ENCODE measurements at places on chromosomes 4 and X. TPM values are rescaled to one million over a fixed set of nuclear protein-coding genes. Genes with fewer than 3 reads are reported as not detected.

NPFFR2 gene
- total RNA-seq = not detected

HTRA3 gene
- 131 TPM for total RNA-seq

ARMCX4 gene
- 5.3 TPM for total RNA-seq

FGG gene
- not detected for total RNA-seq

OPN1MW gene
- not detected for total RNA-seq

SMC1A gene
- total RNA-seq = 36.9 TPM

HMGB3 gene
- 7.8 TPM for total RNA-seq

PNMA5 gene
- not detected for total RNA-seq

NUP62CL gene
- total RNA-seq = 0.51 TPM

WNK3 gene
- total RNA-seq = 0.73 TPM

GJB1 gene
- not detected for total RNA-seq

CCKAR gene
- not detected for total RNA-seq

ZXDA gene
- 3.9 TPM for total RNA-seq

SLC35A2 gene
- total RNA-seq = 11.6 TPM

CHM gene
- total RNA-seq = 11.4 TPM

SLC16A2 gene
- total RNA-seq = 8.2 TPM

SYNPO2 gene
- total RNA-seq = 206 TPM

ENPP6 gene
- total RNA-seq = 0.11 TPM

PAGE4 gene
- not detected for total RNA-seq

CCNA2 gene
- total RNA-seq = 1.2 TPM

ARX gene
- not detected for total RNA-seq

F11 gene
- total RNA-seq = not detected

EFHC2 gene
- total RNA-seq = 17.5 TPM

UGT2A3 gene
- total RNA-seq = not detected

GRID2 gene
- 0.05 TPM for total RNA-seq

Measured in Right ventricle myocardium inferior (tissue), 1 donor.